ENCODE measurements at places on chromosomes 3 and 15.

DNA sequence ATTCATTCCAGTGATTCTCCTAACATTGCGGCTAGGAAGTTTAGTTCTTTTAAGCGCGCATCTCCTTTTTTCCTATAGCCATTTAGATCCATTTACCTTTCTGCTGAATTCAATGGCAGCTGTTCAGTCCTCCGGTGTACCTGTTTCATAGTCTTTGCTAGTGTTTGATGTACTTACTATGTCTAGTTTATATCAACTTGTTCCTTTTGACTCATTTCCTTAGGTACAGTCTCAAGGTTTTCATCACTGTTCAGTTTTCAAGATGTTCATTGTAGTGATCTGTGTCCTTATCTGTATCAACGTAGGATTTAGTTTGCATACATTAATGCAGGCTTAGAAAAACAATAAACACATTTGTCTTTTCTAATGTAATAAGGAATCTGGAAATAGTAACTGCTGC lies 59.0 kb upstream of the MBNL1 start:
- DNase-seq, result no peak

DNA sequence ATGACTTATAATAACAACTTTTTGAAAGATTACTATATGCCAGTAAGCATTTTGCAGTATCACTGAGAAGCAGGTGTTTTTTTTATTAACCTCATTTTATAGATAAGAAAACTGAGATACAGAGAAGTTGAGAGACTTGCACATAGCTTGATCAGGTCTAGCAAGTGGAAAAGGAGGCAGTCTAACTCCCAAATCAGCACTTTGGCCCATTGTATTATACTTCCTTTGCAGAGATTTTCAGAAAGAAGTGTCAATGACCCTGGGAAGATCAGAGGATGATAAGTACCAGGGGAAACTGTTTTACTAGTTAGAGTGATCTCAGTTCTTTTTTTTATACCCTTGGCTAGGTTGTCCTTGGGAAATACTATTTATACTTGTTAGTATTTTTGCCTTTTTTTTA lies 358.7 kb downstream of the SQOR start:
- no peak for DNase-seq

GRCh38 chr15:68626739-68627138 lies 47.9 kb downstream of the CORO2B start:
- no peak for DNase-seq

DNA sequence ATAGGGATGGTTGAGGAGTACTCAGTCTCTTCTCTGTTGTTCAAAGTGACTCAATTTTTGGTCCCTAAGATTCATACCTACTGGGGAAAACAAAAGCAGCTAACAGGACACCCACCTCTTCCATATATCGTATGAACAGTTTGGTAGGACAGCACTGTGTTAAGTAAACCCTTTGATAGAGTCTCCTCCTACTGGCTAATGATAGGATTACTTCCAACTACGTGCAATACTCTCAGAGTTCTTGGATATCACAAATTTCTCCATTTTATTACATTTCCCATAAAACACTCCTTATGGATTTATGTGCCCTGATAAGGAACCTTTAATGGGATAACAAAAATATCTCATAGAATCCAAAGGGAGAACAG lies 200.2 kb upstream of the GOLGA6L4 start:
- DNase-seq, result no peak

DNA sequence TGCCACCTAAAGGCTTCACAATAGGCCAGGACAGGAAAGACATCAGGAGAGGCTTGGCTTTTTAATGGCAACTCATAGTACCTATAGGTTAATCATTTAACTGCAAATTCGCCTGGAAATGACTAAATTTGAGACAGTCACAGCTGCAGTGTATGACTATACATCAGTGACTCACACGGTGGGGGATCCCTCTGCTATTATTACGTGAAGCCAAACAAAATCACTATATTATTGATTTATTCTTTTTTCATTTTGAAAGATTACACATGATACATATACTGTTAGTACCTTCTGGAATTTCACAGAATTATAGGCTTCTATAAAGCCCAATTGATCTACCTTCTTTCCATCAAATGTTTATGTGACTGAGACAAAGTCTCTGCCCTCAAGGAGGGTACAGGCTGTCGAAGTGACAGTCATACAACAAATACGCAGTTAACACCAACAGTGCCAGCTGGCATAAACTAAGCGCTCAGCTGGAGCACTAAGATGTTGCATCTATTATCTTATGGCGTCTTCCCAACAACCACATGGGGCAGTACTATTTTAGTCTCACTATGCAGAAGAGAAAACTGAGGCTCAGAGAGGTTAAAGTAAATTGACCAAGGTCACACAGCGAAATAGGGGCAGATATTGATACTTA lies 82.0 kb upstream of the LMOD3 start:
- peak; percentile 41 for DNase-seq

DNA sequence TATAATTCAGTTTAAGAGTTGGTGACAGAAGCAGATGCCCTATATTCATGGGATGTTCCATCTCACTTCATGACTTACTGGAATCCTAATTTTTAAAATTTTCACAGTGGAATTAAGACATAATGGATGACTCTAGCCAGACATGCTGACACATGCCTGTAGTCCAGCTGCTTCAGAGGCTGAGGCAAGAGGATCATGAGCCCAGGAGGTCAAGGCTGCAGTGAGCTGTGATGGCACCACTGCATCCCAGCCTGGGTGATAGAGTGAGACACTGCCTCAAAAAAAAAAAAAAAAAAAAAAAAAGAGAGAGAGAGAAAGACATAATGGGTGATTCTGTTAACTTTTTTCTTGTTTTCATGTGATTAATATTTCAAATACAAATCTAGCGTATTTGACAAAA lies 123.6 kb downstream of the KLHL25 start:
- DNase-seq, result no peak

GRCh38 chr3:38618343-38618742 lies 31.1 kb downstream of the SCN5A start:
- DNase-seq, result no peak

- no peak for DNase-seq
Measured at GRCh38 chr3:39410893-39411292, 4.4 kb downstream of the RPSA start.

DNA sequence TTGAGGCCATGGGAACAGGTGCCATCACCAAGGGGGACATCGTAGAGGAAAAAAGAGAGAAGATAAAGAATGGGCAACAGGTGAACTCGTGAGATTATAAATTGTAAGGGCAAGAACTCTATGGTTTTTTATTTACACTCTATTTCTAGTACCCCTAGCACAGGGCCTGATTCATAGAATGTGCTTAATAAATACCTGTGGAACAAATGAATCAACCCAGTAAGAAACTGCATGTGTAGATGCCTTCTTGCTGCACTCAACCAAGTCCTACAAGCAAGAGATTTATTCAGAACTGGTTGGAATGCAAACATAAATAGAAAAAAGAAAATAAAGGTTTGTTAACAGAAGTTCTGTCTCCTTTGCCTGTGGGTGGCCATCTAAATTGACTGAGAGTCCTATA lies 18.7 kb upstream of the KPNA1 start:
- no peak for DNase-seq

GRCh38 chr15:88878720-88879184 lies 16.6 kb downstream of the HAPLN3 start:
- DNase-seq, result no peak

- no peak for DNase-seq
Measured at GRCh38 chr3:171984883-171985282, 54.5 kb upstream of the FNDC3B start.

DNA sequence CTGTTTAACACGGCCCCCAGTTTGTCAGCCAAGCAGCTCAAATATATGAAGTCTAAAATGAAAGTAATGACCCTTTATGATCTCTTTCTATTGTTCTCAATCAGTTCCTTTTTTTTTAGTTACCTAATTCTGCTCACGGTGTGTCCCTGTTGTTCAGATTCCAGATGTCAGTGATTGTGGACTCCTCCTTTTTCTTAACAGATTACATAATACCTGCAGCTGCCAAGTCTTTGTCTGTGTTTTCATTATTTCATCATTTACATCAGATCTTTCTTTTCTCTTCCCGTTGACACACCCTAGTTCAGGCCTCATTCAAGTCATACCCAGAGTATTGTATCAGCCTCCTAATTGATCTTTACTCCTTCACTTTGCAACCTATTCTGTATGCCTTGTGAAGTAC lies 56.1 kb upstream of the SKIL start:
- DNase-seq, result no peak

DNA sequence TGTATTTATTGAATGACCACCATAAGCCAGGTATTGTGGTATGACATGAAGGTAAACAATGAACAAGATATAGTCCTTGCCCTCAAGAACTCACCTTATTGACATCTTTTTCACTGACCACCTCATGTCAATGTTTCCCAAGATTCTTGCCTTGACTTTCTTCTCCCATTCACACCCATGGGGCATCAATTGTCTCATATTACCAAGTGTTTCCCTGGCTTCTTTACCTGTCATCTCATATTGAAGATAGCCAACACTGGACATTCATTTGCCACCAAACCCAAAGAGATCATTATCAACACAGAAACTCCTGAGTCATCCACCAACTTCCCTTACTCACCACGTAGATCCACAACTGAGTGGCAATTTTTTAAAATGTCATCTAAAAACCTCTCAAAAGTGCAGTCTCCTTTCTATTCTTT lies 2.2 kb downstream of the EFHB start:
- no peak for DNase-seq

DNA sequence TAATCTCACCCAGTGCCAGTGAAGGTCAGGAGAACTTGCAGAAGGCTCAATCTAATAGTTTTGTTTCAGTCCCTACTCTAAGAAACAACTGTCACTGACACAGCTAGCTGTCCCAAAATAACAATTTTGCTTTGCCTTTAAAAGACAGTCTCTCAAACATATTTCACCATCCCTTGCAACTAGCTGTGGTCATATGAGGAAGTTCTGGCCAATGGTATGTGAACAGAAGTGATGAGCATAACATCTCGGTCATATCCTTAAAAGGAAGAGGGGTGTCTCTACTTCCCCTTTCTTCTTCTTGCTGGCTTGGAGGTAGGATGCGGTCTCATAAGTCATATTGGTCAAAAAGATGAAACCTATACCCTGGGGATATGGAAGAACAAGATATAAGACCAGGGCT lies 198.1 kb downstream of the NEK10 start:
- no peak for DNase-seq

- DNase-seq, result peak; percentile 53
Measured at GRCh38 chr3:56783644-56784447, 17.9 kb downstream of the ARHGEF3 start.

GRCh38 chr3:87987952-87988351 lies 70.9 kb downstream of the CGGBP1 start:
- DNase-seq, result no peak

DNA sequence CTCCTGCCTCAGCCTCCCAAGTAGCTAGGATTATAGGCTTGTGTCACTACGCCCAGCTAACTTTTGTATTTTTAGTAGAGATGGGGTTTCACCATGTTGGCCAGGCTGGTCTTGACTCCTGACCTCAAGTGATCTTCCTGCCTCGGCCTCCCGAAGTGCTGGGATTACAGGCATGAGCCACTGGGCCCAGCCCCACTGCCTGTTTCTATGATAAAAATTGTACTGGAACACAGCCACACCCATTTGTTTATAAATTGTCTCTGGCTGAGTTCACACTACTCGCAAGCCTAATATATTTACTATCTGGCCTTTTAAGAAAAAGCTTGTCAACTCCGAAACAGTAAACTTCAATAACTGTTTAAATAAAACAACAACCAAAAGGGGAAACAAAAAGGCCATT lies 309.4 kb upstream of the WNT5A start:
- no peak for DNase-seq

DNA sequence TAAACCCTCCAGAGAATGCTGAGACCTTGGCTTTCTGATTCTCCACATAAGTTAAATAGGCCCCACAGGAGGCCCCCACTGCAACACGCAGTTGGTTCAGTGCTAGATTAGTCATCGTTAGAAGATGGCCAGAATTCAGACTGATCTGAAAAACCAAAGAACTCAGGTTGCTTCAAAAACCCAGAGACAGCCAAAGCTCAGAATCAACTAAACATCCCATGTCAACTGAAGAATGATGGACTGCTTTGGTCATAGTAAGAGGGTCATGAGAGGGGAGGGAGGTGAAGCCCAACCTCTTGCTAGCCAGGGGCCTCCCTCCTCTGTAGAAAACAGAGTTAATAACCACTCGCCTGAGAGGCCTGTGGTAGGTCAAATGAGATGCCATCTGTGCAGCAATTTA lies 93.1 kb downstream of the AKAP13 start:
- DNase-seq, result no peak

DNA sequence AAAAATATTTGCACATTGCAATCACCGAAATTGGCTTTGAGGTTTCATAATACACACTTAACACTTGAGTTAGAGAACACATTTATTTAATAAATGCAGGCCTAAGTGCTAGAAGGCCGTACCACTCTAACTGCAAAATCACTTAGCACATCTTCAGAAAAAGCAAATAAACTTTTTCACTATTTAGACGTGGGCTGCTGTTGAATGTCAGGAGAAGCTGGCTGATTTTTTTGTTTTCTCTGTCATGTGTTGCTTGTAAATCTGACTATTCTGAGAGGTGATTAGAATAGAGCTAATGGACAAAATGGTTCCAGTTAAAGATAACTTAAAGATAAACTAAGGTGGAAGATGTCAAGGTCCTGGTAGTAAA lies 265.1 kb downstream of the FOXP1 start:
- no peak for DNase-seq

GRCh38 chr3:36380221-36381031 lies at the start of gene STAC:
STAC (plus strand) TSS chr3:36380504; CDS start chr3:36380644, 140 bp downstream.
- DNase-seq, result no peak

DNA sequence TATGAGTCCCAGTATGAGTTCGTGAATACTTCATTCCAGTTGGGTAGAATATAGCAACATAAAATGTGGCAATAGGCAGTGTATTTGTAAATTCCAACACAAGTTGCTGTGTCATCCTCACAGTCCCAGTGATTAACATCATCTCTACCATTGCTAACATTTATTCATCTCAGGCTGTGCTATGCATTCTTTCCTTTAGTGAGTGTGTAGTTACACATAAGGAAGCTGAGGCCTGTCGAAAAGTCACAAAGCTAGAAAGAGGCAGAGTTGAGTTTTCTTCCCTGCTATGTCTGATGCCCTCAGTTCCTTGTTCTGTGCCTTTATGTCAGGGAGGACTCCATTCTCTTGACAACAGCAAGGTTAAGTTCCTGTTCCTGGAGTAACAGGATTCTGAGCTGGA lies 96.4 kb downstream of the FNDC3B start:
- no peak for DNase-seq

DNA sequence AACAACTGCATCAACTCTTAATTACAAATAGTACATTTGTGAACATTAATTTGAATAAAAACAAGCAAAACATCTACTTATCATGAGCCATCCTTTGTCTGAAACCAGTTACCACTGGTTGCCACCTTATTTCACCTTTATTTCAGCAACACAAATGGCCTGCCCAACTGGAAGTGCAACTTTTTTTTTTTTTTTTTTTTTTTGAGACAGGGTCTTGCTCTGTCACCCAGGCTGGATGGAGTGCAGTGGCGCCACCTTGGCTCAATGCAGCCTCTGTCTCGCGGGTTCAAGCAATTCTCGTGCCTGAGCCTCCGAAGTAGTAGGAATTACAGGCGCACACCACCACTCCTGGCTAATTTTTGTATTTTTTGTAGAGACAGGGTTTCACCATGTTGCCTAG lies 13.1 kb downstream of the WDR82 start:
- DNase-seq, result no peak
